ENCODE measurements at places on chromosomes 4 and X.

DNA sequence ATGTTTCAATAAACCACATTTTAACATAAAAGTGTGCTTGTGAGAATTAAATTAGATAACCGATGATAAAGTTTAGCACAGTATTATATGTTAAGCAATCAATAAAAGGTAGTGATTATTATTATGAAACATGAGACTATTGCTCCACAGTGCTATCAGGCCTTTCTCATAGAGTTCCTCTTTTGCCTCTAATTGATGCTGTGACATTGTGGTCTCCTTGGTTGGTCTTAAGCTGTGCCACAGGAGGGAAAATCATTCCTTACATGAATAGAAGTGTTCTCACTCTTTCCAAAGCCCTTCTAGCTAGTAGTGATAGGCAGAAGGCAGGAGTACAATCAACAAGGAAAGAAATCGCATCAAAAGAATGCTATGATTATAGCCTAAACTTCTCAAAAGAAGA, 9.2 kb upstream of the PDHA2 start:
- no peak for DNase-seq

DNA sequence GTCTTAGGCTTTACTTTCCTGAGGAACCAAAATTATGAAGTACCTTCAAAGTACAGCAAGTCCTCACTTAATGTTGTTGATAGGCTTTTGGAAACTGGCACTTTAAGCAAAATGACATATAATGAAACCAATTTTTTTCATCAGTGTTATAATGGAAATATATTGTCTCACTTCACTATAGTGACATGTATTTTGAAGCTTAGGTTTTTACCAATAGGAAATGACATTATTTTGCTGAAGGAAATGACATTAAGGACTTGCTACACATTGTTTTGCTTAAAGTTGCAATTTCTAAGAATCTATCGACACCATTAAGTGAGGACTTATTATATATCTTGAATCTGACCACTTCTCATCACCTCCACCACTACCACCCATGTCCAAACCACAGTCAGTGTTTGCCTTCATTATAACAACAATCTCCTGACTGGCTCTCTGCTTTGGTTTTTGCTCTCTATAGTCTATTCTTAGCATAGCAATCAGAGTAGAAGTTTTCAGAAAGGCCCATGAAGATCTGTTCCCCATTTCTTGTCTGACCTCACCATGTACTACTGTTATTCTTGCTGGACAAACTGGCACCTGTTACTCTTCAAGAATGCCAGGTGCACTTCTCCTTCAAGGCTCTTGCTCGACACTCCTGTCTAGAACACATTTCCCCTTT, 311.2 kb downstream of the BMPR1B start:
- no peak for DNase-seq

- DNase-seq = no peak
Observed at GRCh38 chrX:155031657-155032056, 5.0 kb downstream of the FUNDC2 start.

DNA sequence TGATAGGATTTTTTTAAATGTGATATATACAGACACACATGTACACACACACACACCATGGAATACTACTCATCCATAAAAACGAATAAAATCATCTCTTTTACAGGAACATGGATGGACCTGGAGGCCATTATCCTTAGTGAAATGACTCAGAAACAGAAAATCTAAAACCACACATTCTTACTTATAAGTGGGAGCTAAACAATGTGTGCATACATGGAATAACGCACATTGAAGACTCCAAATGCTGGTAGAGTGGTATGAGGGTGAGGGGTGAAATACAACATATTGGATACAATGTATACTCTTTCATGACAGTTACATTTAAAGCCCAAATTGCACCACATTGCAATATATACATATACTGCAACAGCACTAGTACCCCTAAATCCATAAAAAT, 120.2 kb upstream of the ADGRL3 start:
- DNase-seq = no peak

DNA sequence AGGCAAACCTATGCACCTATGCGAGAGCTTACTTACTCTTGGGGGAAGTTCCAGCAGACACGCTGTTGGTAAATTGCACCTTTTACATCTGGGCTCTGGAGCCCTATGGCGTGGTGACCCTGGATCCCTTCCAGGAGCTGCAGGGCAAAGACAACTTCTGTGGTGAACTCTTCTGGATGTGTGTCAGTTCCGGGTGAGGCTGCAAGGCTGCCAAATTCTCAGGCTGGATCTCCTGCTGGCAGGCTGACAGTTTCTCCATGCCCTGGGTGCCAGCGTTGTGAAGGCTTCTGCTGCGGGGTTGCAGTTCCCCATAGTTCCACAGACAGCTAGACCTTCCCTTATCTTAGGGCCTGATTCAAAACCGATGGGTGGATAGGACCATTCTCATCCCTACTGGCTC, 37.9 kb downstream of the RAP2C start:
- no peak for DNase-seq

- no peak for DNase-seq
Observed at GRCh38 chr4:152577708-152578396, 42.0 kb upstream of the FBXW7 start.

DNA sequence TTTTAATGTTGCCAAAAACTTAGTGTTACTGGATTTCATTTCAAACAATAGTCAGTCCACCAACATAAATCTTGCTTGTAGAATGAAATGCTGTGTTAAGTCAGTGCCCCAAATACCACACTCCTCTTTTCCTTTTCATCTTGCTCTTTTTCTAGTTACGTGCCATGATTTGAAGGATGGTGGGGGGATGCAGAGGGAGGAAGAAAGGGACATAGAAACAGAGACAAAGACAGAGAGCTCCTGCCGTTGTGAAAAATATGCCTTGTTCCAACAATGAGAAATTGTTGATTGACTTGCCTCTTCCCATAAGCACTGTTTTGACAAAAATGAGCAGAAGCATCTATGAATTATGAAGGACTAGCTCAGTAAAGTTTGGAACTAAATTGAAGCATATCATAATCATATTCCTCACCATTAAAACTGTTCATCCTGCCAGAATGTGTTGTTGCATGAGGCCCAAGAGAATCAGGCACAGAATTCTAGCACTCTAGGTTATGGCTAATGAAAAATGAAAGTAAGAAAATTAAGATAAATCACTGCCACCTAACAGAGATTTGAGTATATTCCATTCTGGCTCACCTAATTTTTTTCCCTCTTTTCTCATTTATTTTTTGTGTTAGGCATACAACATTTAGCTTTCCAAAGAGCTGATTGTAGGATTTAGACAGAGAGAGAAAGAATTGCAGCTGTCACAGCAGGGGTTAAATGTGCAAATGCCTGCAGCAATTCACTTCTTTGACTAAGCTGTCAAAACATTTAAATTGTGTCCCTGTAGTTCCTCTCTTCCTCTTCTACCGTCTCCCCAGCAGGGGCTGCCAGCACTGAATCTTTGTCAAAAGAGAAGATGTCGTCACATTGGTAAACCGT, 111.6 kb upstream of the PTPN13 start:
- DNase-seq = no peak

DNA sequence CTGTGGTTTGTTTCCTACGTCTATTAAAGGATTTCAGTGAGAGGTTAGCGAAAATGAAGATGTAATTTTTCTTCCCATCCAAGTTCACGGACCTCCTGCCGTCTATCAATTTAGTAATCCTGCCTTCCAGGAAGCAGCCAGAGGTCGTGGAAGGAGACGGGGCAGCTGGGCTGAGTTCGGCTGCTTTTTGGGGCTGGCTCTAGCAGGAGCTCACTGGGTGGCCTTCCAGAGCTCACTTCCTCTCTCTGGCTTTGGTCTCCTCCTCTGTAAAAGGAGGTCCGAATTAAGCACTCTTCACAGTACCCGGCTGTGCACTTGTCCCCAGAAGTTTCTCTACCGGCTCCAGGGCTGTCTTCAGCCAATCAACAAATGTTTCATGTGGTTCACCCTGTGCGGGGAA, 295.4 kb downstream of the BCOR start:
- no peak for DNase-seq

GRCh38 chr4:98617358-98618047, 40.9 kb downstream of the TSPAN5 start:
- DNase-seq = no peak

DNA sequence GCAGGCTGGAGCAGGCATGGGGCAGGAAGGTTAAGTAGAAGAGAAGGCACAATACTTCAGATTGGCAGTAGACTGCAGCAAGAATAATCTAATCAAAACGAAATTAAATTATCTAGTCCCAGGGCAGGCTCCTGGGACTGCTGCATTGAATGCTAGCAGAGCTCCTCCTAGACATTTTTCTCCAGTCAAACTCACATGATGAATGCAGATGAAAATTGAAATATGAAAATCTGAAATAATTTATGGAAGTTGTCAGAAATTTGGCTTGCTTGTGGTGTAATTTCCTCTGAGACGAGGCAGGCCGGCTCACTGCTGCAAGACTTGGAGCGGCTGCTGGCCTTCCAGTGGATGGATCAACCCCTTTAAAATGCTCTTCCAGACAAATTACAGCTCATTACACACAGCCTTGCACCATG, 78.0 kb upstream of the TMEM33 start:
- no peak for DNase-seq

GRCh38 chr4:43113196-43113595, 220.7 kb downstream of the GRXCR1 start:
- DNase-seq = no peak

DNA sequence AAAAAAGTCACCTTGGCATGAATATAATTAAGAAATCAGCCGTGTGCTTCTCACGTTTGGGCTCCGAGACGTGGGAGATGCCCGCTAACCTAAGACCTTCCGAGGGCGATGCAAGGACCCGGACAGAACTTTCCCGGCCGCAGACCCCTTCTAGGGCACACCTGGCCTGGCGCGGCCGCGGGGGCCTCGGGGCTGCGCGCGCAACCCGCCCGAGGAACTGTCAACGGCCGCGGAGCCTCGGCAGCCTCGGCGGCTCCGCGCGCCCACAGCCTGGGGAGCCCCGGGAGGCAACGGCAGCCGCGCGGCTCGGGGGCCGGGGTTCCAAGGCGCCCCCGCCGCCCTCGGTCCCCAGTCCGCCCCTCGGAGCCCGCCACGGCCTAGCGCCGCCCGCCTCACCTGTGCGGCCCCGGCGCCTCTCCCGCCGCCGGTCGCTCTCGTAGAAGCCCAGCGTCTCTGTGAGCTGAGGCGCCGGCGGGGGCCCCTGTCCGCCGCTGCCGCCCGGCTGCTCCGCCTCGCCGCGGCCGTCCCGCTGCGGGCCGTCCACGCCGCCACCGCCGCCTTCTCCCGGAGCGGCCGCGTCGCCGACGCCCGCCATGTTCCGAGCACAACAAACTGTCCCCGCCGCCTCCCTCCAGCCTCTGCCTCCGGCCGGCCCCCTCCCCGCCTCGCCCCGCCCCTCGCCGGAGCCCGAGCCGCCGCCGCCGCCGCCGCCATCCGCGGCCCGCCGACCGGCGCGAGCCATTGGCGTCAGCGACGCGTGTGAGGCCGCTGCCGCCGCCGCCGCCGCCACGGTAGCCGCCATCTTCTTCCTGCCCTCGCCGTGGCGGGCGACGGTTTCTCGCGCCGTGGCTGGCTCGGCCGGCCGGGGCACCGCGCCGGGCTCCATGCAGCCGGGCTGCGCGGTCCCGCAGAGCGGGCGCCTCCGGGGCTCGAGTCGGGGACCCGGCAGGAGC, at the start of gene TAPT1:
TSS of gene TAPT1 (minus strand) at position 609 of the 953 bp plus-strand sequence. CDS start at position 595, 14 bp downstream.
- peak; percentile 78 for DNase-seq

DNA sequence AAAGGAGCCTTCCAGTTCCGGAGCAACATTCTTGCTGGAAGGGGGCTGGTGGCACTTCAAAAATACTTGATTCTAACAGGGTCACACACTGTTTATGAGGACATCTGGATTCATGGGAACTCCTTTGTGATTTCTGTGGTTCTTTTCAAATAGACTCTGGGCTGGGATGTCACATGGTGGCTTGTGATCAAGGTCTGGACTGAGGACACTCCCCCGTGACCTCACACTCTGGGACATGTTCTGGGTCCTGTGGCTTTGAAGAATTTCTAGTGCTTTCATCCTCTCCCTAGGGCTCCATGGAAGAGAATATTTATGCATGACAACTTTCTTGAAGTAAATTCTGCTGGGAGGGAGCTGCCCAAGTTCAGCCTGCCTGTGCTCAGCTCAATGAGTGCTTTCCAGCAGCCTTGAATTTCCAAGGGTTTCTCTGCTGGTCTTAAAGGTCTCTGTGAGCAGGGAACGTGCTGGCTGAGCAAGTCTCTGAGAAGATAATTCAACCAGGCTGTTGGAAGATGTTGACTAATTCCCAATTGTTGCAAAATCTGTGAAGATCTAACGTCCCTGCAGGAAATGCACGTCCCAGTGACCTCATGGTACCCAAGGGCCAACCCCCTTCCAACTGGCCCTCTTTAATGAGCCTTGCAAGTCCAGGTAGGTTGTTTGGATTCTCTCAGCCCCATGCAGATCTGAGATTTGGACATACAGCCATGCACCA, 36.3 kb downstream of the GPR143 start:
- no peak for DNase-seq

DNA sequence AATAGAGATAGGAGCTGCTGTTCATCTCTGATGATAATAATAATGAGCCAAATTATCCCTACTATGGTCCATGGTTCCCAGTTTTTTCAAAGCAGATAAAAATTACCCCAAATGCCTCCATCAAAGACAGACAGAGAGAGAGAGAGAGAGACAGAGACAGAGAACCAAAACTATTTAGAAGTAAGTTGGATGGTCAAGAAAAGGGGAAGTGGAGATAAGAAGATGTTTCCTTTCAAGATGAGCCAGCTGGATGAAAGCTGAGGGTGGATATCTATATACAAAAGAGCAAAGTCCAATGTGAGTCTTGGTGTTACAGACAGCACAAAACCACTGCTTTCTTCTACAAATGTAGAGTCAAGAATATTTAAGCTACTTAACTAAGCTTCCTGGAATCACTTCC, 173.9 kb downstream of the GRIA3 start:
- DNase-seq = no peak

- peak; percentile 74 for DNase-seq
Observed at GRCh38 chr4:42568610-42569207, 88.2 kb downstream of the ATP8A1 start.

DNA sequence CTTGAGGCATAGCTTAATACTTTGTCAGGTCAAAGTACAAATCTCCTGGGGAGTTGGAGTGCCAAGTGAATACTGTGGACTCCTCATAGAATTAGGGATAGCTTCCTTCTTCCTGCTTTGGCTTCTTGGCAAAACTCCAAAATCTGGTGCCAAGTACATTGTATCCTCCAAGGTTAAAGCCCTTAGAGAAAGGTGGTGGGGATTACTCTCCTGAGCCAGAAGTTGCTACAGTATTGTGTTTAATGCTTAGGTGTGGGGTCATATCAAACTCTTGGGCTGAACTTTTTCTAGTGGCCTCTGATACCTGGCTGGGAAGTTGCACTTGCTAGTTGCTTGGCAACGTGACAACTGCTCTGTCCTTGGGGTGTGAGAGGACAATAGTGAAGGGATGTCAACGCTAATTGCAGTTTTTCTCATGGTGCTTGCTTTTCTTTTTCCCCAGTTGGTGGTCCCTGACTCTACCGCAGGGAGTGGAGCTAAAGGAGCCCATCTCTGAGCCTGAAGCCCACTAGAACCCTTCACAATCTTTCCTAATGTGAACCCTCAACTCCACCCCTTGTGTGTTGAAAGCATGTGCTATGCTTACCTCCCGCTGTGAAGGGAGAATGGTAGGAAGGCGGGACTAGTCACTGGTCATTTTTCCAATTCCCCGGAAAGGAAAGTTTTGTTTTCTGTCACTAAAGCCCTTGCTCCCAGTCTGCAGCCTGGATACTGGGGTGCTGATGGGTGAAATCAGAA, 35.5 kb downstream of the DLG3 start:
- DNase-seq = no peak

All from CD4-positive, alpha-beta T cell treated with Interleukin-2 at 100 ng/mL for 4 hours (primary cell).